ENCODE measurements at places on chromosomes 7 and 10.
A peak's percentile ranks its signal among the peaks of the same experiment; 100 is the strongest.

DNA sequence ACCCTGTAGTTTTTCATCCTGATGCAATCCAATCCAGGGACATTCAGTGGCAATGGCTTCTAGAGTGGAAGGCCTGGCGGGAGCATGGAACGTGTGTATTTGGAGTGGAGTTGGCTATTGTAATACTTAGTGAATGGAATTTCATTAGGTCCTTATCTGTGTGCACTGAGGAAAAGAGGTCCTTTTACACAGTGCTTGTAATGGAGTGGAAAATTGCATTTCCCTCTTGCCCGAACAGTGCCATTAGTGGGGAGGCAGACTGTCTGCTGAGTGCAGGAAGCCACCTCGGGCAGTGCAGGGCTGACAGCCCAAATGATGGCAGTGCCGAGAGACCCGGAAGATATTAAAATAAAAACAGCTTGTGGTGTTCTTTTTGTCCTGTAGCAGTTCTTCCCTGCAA, 786.6 kb downstream of the LRMDA start:
- DNase-seq: no peak

- no peak for DNase-seq
Measured at GRCh38 chr7:32479574-32480200, 10.5 kb downstream of the LSM5 start.

DNA sequence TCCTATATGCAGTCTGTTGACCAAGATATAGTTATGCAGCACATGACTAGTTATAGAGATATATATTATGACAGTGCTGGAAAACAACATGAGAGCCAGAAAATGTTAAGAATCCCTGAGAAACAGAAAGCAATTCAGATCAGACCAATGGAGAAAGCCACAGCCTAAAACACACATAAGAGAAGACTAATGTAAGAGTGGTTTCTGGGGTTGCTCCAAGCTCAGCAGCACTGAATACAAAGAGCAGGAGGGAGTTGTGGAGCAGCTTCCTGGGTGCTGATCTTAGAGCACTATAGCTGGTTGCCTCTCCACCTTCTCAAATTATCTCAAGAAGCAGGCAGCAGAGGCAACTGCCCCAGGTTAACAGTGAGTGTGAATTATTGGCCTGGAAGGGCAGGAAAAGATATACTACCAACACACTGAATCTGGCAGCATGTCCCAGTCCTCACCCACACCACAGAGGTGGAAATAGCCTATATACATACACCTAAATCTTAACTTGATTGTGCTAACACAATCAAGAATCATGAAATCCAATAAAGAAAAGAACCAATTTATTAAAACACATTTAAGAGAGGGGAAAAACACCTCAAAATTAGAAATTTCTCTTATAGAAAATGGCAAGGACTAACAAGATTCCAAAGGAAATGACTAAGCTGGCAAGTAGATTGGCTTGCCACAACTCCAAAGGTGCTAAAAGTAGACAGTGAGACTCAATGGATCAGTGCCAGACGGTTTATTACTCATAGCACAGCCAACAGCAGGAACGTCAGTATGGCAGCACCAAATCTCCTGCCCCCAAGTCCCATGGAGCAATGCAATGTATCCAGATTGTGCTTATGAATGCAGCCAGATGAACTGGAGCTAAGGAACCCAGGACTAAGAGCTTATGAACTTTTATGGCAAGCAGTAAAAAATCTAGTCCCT, 5.1 kb downstream of the PTTG1IP2 start:
- no peak for DNase-seq

DNA sequence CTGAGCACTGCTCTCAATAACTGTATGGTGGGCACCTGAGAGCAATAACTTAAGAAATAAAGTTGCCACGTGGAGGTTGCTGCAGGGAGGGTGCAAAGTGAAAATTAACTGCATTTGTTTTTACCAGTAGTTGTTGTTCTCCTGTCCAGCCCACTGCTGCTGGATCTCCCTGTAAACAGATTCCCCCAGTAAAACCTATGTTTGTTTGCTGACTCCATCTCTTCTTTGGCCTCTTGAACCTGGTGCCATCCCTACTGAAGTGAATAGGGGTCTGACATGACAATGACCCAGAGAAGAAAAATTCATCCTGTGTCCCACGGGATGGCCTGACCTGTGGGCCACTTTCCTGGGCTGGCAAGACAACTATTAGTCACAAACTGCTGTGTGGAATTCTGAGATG, 1.7 kb downstream of the MBL2 start:
- DNase-seq: no peak

DNA sequence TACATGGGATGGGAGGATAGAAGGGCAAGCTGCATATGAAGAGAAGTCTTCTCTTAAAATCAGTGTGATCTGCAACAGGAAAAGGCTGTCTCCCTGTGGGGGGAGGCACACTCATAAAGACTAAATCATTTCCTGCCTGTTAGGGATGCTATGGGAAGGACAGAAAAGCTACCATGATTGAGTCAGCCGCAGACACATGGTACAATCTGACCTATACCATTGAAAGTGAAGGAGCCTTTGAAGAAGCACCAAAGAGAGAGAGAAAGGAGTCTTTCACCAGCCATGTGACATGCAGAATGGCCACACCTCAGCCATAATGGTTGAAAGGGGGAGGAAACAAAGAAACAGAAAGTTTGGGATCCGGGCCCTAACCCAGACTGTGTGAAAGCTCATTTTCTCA, 29.1 kb downstream of the NUDCD3 start:
- no peak for DNase-seq

GRCh38 chr10:25707976-25708671, 225.9 kb upstream of the MYO3A start:
- no peak for DNase-seq

DNA sequence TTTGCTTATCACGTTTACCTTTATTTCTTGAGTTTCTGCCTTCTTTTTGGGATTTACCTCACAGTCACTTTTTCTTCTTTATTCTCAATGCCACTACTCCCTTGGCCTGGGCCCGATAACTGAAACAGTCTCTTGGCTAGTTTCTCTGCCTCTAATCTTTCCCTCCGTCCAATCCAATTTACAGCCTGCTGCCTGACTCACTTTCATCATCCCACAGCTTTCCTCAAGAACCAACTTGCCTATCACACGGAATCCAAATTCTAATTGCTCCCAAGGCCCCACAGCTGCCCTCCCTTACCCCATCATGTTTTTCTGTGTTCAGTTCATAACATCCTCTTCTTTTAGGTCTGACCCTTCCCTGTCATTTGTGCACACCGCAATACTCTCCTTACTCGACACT, 121.4 kb downstream of the HIPK2 start:
- no peak for DNase-seq

GRCh38 chr10:72011468-72011867, 47.3 kb downstream of the CHST3 start:
- no peak for DNase-seq

GRCh38 chr7:27526611-27527347, 135.9 kb downstream of the HIBADH start:
- no peak for DNase-seq

DNA sequence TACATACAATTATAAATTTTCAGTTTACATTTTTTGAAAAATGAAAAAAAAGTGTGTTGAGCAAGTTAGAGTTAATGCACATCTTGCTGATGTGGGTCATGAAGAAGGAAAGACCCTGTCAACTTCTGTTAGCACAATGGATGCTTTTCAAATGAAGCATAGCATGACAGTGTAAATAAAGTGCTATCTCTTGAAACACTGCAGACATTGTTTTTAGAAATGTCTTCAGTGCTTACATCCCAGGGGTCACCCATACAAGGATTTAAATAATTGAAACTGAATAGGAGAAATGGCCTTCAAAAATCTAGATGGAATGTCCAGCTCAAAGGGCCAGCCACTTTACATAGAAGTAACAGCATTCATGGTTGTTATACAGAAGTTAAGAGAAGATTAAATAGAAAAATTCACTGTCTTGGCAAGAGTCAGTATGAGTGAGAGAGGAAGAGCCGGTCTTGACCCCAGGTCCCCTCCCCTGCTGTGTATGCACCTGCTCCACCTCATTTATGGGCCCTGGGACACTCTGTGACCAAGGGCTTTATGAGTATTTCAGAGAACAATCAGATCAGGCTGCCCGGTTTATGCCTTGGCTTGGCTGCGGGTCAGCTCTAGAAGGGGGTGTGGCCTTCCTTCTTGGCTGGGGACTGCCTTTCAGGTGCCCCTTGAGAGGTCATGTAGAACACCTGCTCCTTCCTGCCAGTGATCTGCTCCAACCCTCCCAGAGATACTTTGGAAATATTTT, 237.7 kb upstream of the TMEM72 start:
- no peak for DNase-seq

DNA sequence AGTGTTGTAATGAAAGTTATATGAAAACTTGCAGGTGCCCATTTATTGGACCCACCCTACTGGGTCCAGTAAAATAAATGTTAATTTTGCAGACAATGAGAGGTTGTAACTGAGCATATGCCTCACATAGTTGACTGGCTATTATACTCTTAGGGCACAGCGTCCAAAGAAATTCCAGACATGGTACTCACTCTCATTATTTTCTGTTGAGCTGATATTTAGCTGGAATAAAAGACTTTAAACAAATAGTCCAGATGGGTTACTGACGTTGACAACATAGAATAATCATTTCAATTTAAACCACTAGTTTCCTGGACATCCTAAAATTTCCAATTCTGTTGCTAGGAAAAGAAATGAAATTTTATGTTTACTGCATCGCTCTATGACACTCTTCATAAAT, 174.5 kb downstream of the ZNF365 start:
- DNase-seq: no peak

DNA sequence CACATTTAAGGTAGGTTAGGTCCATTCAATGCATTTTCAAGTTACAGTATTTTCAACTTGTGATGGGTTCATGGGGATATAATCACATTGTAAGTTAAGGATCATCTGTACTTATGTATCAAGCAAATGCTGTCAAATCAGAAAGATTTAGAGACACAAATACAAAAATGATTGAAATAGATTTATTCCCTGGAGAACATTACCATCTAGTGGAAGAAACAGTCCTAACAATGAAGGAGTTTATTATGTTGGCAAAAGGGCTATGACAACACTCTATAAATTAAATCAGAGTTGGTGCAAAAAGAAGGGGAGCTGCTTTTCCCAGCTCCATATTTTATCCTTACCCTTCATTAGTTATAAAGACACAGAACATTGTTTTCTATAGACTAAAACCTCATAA, 69.0 kb downstream of the PRSS58 start:
- no peak for DNase-seq

- no peak for DNase-seq
Measured at GRCh38 chr10:130243015-130243414, 106.8 kb downstream of the GLRX3 start.

DNA sequence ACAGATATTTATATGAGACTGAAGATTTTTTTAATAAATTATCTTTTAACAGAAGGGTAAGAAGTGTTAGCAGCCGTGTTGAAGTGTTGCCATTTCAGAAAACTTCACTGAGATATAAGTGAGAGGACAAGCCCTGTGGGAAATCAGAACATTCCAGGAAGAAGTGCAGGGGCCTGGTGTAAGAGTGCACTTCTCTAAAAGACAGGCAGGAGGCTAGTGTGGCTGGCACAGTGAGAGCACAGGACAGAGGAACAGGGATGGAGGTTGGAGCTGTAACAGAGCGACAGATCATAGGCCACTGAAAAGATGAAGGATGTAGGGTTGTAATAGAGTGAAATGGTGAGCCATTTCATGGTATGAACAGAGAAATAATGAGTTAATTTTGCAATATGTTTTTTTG, 608.9 kb downstream of the SORCS1 start:
- DNase-seq: no peak

DNA sequence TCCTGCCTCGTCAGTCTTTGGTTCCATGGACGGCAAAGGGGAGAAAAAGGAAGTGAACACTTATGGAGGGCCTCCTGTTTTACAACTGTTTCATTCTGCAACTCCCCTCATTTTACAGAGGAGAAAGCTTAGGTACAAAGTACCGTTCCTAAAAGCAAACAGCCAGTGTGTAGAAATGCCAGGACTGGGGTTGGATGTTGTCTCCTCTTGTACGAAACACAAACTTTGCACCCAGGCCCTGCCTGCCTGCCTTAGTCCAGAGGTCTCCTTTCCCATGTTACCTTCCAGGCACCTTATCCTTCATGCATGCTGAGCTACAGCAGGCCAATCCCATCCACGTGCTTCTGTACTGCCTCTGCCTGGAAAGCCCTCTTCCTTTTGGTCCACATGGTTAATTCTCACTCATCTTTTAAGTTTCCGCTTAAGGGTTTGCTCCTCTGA, 86.0 kb downstream of the ICA1 start:
- no peak for DNase-seq

DNA sequence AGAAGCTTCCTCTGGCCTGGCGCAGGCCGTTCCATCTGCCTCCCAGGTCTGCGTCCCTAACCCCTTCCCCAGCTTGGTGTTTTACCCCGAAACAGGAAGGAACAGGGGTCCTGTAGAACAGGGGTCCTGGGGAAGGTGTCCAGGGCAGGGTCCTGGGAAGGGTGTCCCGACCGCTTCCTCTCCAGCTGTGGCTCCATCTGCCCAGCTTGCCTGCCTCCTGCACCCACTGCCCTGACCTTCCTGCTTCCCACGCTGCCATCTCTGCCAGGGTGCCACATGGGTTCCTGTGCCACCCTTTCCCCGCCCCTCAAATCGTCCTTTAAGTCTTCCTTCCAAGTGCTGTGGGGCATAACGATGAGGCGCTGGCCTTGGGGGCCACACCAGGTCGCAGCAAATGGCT, 32.4 kb downstream of the WDR86 start:
- no peak for DNase-seq

DNA sequence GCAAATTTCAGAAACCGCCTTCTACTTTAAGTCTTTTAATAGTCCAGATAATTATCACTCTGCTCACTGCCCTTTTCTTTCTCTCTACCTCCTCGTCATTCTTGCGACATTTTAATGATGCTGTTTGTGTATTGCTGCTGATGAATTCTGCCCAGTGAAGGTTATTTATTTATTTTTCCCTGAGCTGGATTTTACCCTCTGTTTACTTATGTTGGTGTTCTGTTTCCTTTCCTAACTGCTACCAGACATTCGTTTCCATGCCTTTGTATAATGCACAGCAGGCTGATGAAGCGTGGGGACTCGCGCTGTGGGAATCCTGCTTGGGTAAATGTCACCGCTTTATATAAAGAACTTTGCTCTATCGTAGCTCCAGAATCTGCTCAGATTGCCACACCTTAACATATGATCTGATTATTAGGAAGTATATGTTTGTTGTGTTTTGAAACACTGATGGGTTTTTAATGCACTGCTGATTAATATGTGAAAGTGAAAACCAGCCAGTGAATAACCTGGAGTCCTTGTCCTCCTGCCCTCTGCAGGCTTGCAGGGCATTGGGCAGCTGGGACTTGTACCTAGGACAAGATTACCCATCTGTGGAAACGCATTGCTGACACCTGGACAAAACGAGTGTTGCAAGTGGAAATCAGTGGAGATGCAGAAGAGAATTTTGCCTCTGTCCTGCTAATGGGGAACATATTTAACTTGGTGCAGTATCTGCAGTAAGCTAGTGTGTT, 291.5 kb downstream of the SDK1 start:
- DNase-seq: no peak

GRCh38 chr10:78552261-78552811, 516.4 kb upstream of the ZMIZ1 start:
- DNase-seq: no peak

- no peak for DNase-seq
Measured at GRCh38 chr10:79353000-79353406, 5.7 kb downstream of the PPIF start.

- DNase-seq: peak; percentile 61
Measured at GRCh38 chr10:89644967-89645741, at the start of gene PANK1. Gene PANK1, minus strand, starts transcription at chr10:89645242. Its CDS starts 351 bp downstream, at chr10:89644891.

GRCh38 chr10:126964190-126964589, 59.0 kb downstream of the DOCK1 start:
- DNase-seq: no peak

GRCh38 chr10:104612571-104613205, 28.4 kb upstream of the SORCS3 start:
- DNase-seq: no peak

GRCh38 chr7:98200364-98200763, 10.9 kb upstream of the BHLHA15 start:
- DNase-seq: no peak
